Stimulated activated CD8-positive, alpha-beta memory T cell treated with anti-CD3 and anti-CD28 coated beads, Interleukin-4, amount 100 ng/mL, for 4 hours (primary cell): ENCODE measurements at places on chromosomes 7 and 10.

DNA sequence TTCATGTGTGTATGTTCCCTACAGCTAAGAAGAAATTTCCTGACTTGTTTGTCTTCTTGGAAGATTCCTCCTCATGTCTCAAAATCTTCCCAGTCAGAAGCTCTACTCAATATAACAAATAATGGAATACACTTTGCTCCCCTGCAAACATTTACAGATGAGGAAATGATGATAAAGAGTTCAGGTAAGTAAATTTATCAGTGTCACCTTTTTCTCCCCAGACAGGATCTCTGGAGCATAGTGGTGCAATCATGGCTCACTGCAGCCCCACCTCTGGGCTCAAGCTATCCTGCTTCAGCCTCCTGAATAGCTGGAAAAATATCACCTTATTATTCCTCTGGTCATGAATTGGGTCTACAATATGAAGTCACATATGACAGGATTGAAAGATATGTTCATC, 25.5 kb downstream of the ACADSB start:
- DNase-seq = no peak

GRCh38 chr7:26318921-26319320, 27.3 kb downstream of the SNX10 start:
- no peak for DNase-seq

DNA sequence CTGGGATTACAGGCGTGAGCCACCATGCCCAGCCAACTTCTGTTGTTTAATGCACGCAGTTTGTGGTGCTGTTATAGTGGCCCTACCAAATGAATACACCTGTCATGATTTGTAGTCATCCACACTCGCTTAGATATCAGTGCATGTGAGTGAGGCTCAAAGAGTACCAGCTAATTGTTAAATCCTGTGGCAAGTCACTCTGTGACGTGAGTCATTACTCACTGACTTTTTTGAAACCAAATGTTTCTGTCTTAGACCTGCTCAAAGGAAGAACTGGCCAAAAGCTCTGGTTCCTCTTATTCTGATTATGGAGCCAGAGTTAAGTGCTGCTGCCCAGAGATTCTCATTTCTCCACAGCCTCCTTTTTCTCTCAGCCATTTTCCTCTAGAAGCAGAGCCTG, 109.4 kb downstream of the PRKAG2 start:
- no peak for DNase-seq

DNA sequence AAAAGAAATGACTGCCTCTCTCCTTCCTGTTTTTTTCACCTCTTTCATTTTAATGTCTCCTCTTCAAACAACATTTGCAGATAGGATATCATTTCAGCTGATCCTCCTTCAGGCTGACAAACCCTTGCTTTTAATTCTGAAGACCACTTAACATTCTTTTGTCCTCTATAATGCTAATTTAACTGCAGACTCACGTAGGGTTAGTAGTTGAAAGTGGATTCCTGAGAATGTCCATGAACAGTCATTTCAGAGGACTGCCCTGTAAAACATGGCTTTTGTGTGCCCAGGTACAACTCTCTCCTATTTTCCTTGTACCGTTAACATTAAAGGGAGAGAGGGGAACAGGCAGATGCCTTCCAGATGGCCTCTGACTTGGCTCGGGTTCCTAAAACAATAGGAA, 524.4 kb downstream of the SDK1 start:
- no peak for DNase-seq

GRCh38 chr7:137501562-137501961, 158.0 kb upstream of the PTN start:
- DNase-seq = no peak

DNA sequence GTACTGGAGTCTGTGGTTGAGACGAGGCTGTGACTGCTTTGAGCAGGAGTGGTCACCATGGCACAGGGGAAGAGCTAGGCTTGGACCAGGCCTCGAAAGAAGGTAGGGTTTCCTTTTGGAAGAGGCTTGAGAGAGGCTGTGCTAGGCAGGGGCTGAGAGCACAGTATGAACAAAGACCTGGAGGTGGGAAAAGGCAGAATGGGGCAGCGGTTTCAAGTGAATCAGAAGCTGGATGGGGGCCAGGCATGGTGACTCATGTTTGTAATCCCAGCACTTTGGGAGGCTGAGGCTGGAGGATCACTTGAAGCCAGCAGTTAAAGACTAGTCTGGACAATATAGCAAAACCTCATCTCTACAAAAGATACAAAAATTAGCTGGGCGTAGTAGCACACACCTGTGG, 65.9 kb downstream of the CLIP2 start:
- no peak for DNase-seq

- no peak for DNase-seq
Observed at GRCh38 chr10:35136263-35136815, 9.7 kb downstream of the CREM start.

DNA sequence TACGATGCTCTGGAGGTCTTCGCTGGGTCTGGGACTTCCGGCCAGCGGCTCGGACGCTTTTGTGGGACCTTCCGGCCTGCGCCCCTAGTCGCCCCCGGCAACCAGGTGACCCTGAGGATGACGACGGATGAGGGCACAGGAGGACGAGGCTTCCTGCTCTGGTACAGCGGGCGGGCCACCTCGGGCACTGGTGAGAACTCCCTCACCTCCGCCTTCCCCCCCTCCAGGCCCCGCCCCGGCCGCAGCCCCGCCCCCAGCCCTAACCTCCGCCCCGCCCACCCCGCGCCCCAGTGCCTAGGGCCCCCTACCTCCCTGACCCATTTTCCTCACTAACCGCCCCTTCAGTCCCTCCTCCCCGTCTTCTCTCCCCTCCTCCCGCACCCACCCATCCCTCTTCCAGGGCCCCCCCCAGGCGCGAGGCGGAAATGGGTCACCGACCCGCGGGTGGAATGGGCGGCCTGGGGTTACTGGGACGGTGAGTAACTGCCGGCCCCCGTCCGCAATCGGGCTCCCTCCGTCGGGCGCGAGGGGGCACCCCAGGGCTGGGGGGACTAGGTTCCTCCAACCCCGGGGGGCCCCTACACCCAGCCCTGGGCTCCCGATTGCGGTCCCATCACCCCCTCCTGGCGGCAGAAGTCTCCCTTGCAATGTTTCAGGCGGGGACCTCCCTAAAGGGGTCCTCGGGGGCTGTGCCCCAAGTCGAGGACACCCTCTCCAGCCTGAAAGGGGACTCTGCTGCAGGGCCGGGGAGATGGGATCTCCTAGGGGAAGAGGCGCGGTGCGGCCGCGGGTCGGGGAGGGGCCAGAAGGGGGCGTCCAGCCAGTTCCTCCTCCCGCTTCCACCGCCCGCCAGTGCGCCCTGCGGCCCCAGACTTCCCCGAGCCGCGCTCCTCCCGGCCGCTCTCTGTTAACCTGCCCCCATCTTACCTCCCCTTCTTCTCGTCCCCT, 2.1 kb downstream of the PCOLCE start:
- peak; percentile 27 for DNase-seq

DNA sequence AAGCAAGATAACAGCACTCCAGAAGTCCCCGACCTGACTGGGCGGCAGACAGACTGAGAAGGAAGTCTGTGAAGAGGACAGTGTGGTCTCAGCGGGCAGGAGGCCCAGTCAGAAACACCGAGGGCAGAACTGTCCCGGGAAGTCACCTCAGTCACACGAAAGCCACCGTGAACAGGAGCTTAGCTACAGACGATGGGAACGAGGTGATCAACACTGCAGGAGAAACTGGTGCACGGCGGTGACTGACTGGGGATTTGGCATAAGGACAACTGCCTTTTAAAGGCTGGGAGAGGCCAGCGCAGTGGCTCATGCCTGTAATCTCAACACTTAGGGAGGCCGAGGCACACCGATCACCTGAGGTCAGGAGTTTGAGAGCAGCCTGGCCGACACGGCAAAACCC, 217.8 kb downstream of the PTPRN2 start:
- DNase-seq = no peak

GRCh38 chr10:31675726-31676125, 252.9 kb downstream of the ARHGAP12 start:
- DNase-seq = no peak

DNA sequence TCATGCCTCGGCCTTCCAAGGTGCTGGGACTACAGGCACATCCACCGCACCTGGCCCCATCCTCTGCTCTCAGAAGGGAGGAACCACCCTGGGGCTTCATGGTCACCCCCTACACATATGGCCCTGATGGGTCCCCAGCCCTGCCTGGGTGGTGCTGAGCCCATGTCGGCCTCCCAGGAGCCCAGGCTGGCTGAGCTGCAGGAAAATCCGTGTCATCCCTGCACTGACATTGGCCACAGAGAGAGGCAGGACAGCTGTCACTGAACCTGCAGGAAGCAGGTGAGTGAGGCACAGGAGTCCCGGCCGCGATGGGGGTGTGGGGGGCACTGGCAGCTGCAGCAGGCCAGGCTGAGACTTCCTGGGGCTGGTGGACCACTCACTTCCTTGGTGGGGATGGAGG, 8.0 kb downstream of the GRIFIN start:
- no peak for DNase-seq

DNA sequence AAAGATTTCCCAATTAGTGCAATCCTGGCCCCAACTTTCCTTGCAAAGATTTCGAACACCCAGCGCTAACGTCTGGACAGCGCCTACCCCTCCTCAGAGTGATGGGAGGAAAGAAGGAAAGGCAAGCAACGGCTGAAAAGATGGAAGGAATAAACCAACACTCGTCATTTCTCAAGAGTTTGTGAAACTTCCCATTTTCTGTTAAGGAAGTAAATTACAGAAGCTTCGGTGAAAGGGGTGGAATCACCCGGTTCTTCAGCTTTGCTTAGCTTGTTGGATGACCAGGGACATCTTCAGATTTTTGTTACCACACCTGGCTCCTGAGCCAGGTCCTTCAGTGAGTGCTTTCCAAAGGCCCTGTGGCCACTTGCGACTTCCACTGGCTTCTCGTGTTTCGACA, 313.1 kb downstream of the SKIDA1 start:
- no peak for DNase-seq

- DNase-seq = no peak
Observed at GRCh38 chr10:80260295-80261243, 28.9 kb downstream of the MAT1A start.

GRCh38 chr7:24587853-24588252, 14.6 kb downstream of the PALS2 start:
- DNase-seq = peak; percentile 13

- no peak for DNase-seq
Observed at GRCh38 chr7:140640727-140641523, at the start of gene DENND2A. Gene DENND2A (minus strand): TSS chr7:140640813. CDS start chr7:140602397, 38,416 bp downstream.

- no peak for DNase-seq
Observed at GRCh38 chr7:54904130-54904529, 114.7 kb upstream of the EGFR start.

DNA sequence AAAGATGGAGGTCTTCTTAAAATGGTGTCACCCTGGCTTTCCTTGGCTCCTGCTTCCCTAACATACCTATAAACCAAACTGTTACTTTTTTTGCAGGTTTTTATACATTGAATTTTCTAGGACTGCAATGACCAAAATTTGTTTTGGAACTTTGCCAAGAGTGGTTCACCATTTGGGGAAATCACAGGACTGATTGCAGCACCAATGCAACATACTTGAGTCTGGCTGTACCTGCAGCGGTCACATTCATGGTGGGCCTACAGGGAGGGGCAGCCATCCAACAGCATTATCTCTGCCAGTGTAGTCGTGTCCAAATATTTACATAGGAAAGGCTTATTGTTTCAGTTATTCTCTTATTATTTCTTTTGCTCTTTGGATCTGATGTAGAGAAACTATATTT, 69.0 kb downstream of the HACD1 start:
- no peak for DNase-seq

- DNase-seq = no peak
Observed at GRCh38 chr10:56258378-56258777, 102.7 kb downstream of the ZWINT start.

DNA sequence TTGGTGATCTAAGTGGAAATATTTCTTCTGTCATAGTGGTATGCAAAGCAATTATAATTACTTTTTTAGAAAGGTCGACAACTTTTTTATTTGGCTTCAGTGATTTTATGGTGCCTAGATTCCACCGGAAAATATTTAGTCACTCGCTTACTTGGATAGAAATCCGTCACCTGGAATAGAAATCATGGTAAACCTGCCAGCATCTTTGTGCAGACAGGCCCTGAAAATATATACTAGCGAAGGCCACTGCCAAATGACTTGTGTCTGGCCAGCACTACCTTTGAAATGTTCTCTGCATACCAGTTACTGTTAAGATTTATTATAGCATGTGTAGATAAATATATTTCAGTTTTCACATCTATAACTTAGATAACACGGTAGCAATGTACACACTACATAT, 226.4 kb downstream of the AGMO start:
- no peak for DNase-seq

- DNase-seq = no peak
Observed at GRCh38 chr10:85764108-85764507, 602.5 kb downstream of the GRID1 start.

GRCh38 chr10:83522881-83523386, 616.4 kb upstream of the GHITM start:
- no peak for DNase-seq

- no peak for DNase-seq
Observed at GRCh38 chr7:139567647-139568345, 44.3 kb downstream of the CLEC2L start.

DNA sequence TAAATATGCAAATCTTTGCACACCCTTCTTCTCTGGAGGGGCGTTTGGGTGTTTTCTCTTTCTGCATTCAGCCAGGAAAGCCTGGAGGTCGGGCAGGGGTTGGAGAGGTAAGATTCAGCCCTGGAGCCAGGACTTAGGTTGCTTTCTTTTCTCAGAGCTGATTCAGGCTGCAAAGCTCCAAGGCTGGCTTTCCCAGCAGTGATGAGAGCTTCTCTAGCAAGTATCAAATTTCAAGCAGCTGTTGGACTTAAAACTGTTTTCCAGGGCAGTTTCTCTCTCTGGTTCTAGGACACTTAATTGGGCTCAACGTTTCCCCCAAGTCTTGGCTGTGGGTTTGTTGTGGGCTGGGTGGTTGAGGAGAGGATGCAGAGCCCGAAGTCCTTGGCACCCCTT, 608 bp downstream of the AKR1B10 start:
- DNase-seq = no peak

- no peak for DNase-seq
Observed at GRCh38 chr7:155464948-155465739, 7.2 kb downstream of the EN2 start.

DNA sequence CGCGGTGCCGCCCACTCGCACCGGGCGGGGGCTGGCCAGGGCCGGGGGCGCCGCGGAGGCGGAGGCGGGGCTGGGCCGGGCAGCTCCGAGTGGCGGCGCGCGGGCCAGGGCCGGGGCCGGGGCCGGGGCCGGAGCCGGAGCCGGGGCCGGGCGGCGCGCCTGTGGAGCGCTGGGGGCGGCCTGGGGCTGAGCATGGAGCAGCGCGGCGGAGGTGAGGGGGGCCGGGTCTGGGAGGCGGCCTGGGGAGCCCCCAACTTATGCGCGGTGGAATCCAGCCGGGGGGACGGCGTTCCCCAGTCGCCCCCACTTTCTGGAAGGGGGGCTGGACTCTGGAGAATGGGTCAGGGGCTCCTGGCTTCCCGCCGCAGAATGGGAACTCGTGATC, at the start of gene LZTS2:
Gene LZTS2, plus strand, starts transcription at position 67 of the 385 bp plus-strand sequence. CDS start 2,731 bp downstream, outside the sequence.
- DNase-seq = no peak

DNA sequence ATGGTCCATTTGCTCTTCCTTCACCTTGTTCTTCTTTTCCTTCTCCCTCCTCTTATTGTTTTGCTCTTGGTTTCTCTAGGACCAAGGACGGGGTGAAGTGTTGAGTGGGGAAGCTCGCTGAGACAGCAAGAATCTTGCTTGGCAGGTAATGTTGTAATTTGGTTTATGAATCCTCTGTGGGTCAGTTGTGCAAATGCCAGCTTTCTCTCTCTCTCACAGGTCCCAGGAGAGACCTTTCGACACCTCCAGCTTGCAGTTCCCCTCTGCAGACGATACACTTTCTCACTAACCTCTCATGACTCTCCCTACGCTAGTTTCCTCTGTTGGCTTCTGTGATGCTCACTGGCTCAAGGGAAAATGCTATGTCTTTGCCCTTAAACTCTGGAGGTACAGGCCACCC, 77.0 kb downstream of the FRMD4A start:
- DNase-seq = no peak

GRCh38 chr10:63653747-63654146, 132.5 kb downstream of the REEP3 start:
- no peak for DNase-seq
